Posterior vena cava (tissue), 2 donors: ENCODE measurements at places on chromosomes 12 and 14. TPM values are rescaled to one million over a fixed set of nuclear protein-coding genes. Genes with fewer than 3 reads are reported as not detected.

Gene OVCH1
- 0.46 TPM for total RNA-seq

GRCh38 chr14:104888489-104889374, 23.7 kb downstream of the CEP170B start:
- DNase-seq: peak; percentile 75

DNA sequence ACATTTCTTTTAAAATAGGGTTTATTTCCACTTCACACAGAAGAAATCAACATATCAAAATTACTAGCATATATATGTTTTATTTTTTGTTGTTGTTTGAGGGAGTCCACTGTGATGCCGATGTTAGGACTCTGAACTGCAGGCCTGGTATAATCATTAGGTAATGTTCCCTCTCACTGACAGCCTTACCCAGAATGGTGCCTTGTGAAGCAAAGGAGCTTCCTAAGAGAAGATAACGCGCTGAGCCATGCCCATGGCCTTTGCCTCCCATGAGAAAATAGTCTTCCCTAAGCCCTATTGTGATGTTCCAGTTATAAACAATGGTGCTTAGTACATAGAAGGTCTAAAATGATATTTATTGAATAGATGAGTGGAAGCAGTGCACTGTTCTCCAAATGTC, 12.0 kb downstream of the GNG2 start:
- no peak for DNase-seq

- no peak for DNase-seq
Observed at GRCh38 chr12:9721394-9722092, 11.4 kb downstream of the CLECL1 start.

- no peak for DNase-seq
Observed at GRCh38 chr14:68167383-68168087, 348.0 kb downstream of the RAD51B start.

DNA sequence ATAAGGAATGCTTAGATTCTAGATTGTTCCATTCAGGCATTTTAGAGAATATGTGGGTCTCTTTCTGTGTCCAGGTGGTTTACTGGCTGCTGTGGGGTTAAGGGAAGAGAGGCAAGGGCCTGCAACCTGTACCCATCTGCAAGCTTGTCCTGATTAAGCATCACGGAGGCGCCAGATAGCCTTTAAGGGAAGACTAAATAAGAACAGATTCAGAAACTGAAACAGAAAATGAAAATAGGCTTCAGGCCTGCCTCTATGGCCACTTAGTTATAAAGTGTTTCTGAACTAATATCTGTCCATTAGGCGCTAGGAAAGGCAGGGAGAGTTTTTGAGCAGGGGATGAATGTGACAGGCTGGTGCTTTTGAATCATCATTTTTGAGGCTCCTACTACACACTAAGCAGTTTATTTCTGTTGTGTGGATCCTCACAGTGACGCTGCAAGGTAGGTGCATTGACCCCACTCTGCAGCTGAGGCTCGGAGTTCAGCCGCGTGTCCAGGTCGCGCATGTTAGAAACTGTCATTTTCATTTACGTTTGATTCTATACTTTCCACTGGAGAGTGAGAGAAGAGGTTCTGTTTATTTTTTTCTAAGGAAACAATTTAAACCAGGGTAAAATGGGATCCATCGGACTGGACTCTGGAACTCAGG, 47.4 kb downstream of the SLC6A12 start:
- DNase-seq: no peak

GRCh38 chr12:68521321-68521839, 89.3 kb upstream of the RAP1B start:
- DNase-seq: no peak

Gene KRT83
- not detected for total RNA-seq

DNA sequence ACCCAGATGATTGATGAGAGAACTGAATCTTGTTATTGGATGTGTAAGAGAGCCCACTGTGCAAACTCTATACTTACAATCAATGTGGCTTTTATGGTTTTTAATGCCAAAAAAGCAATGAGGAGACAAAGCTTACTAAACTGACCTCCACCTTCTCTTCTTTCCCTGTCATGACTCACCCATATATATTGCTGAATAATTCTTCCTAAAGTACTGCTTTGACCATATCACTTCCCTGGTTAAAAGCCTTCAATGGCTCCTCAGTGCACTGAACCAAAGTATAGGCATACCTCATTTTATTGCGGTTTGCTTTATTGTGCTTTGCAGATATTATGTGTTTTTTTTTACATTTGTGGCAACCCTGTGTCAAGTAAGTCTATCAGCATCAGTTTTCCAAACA, 138.4 kb upstream of the PELI2 start:
- DNase-seq: no peak
